ENCODE measurements at places on chromosomes 3 and 15. TPM values are rescaled to one million over a fixed set of nuclear protein-coding genes. Genes with fewer than 3 reads are reported as not detected.

GRCh38 chr3:141920701-141921100 is 44.3 kb downstream of the ATP1B3 start:
- H3K4me1 ChIP-seq = no peaks in the 10 kb centered on the region
- H3K4me3 ChIP-seq = no peak overlapping the region
- no peak for DNase-seq
- no peaks in the 10 kb centered on the region for H3K27me3 ChIP-seq

- no peak overlapping the region for H3K27ac ChIP-seq
- no peak overlapping the region for H3K4me3 ChIP-seq
- H3K4me1 ChIP-seq = no peaks in the 10 kb centered on the region
- no peaks in the 10 kb centered on the region for H3K36me3 ChIP-seq
These were observed 977.7 kb downstream of the PLOD2 start for GRCh38 chr3:145183261-145183660.

DNA sequence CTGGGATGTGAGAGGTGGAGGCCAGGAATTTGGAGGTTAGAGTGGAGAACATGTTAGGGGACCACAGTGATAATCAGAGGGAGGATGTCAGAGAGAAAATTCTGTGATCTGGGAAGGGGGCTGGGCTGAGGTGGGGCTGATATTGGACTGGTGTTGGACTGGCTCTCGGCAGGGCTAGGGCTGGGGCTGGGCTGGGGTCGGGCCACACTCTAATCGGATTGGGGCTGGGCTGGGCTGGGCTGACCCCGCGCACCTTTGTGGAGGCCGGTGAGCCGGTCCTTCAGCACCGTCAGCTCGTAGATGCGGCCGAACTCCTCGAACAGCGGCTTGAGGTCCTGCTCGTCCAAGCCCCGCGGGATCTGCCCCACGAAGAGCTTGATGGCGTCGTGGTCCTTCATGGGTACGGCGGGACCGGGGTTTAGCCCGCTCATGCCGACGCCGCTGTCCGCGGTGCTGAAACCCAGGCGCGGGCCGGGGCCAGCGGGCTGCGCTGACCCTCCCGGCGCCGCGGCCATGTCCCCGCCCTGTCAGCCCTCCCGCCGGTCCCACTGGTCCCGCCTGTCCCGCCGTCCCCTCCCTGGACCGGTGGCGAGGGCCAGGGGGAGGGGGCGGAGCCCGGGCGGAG is 485 bp downstream of the CELF6 start:
- H3K4me3 ChIP-seq = peak overlapping the region; percentile 44
- peaks cover 16% of the 10 kb centered on the region for H3K4me1 ChIP-seq
- H3K27ac ChIP-seq = no peak overlapping the region
- no peak for DNase-seq
- H3K36me3 ChIP-seq = no peaks in the 10 kb centered on the region

DNA sequence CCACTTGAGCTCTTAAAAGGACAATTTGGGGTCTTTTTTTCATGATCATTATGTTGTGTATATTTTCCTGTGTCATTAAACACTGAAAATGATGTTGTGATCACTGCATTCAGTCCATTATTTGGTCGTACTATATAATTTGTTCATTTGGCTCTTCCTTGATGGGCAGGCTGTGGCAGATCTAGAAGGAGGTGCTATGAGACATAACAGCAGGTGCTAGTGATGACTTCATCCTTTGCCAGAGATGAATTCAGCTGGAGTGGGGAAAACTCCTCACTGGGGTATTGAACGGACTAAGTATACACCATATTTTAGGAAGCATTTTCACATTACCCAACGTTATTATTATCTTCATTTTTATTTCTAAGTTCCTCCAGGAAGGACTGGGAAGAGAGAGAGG is 12.0 kb downstream of the CMTM7 start:
- peaks cover 51% of the 10 kb centered on the region for H3K4me1 ChIP-seq
- peak overlapping the region; percentile 88 for H3K27ac ChIP-seq
- no peaks in the 10 kb centered on the region for H3K36me3 ChIP-seq
- no peaks in the 10 kb centered on the region for H3K27me3 ChIP-seq
- no peak for DNase-seq

- H3K4me3 ChIP-seq = no peak overlapping the region
- DNase-seq = no peak
- no peaks in the 10 kb centered on the region for H3K4me1 ChIP-seq
- H3K36me3 ChIP-seq = no peaks in the 10 kb centered on the region
- H3K27me3 ChIP-seq = no peaks in the 10 kb centered on the region
These were observed 2.0 kb downstream of the LIPC start for GRCh38 chr15:58433597-58434333.

DNA sequence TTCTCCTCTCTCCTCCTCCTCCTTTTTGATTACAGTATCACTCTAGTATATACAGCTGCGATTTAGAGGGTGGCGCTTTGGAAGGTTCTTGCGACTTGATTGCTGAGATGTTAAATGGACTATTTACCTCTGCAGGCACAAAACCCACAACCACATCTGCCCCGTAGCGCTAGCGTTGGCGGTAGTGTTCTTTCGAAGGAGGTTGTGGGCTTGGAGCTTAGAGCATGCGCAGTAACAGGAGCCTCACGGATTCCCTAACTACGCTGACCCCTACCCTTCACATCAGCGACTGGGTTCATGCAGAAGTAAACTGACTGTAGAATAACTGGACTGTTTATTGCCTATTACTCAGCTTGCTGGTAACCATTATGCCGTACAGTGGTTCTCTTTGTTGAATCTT is 58.0 kb downstream of the CGGBP1 start:
- H3K4me1 ChIP-seq = no peaks in the 10 kb centered on the region
- H3K36me3 ChIP-seq = no peaks in the 10 kb centered on the region
- H3K4me3 ChIP-seq = peak overlapping the region; percentile 25
- DNase-seq = no peak

DNA sequence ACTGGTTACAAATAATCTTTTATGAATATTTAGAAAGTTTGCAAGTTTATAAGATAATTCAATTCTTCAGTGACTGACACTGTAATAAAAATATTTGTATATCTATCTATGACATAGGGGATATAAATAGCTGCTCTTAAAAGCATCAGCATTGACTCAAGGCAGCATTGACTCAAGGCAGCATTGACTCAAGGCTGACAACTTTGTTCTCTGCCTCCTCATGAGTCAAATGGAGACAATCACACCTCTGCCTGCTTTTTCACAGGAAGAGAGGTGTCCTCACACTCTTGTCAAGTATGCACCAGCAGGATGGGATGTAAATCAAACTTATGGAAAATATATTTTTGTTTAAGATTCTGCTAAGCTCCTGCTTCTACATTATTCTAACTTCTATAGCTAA is 1173.1 kb downstream of the NSUN3 start:
- no peak for DNase-seq
- H3K27ac ChIP-seq = no peak overlapping the region
- no peaks in the 10 kb centered on the region for H3K36me3 ChIP-seq
- H3K4me3 ChIP-seq = no peak overlapping the region
- H3K4me1 ChIP-seq = no peaks in the 10 kb centered on the region

GRCh38 chr3:29301332-29302019 is 20.6 kb downstream of the RBMS3 start:
- peaks cover 61% of the 10 kb centered on the region for H3K4me1 ChIP-seq
- no peaks in the 10 kb centered on the region for H3K27me3 ChIP-seq
- H3K27ac ChIP-seq = no peak overlapping the region
- no peak for DNase-seq
- H3K4me3 ChIP-seq = no peak overlapping the region

DNA sequence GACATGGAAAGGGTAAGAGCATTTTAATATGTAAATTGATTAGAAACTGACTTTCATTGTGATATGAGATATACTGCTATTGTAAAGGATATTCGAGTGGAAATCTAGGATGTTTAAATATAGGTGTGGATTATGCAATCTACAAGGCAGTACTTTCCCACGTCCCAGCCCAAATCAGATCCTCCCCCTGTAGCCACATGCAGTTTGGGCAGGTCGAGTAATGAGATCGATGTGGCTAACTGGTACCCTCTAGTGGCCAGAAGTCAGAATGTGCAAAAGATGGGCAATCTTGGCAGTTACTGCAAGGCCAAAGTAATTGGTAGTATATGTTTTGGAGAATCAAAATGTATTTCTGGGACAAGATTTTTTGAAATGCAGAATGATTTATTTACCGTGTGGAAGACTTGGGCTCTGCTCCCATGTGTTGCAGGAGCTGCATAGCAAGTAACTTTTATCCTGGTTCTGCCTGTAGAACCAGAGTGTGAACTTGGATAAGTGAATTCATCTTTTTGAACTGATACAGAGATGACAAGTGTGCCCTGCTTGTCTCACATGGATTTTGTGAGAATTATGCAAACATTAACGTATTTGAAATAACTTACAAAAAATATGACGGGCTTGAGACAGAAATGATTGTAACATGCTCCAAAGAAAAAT is 94.5 kb upstream of the ADAMTSL3 start:
- H3K4me3 ChIP-seq = no peak overlapping the region
- no peaks in the 10 kb centered on the region for H3K27me3 ChIP-seq
- DNase-seq = no peak
- no peaks in the 10 kb centered on the region for H3K4me1 ChIP-seq

GRCh38 chr3:36075491-36075890 is 304.8 kb upstream of the STAC start:
- no peaks in the 10 kb centered on the region for H3K27me3 ChIP-seq
- no peaks in the 10 kb centered on the region for H3K4me1 ChIP-seq
- H3K4me3 ChIP-seq = no peak overlapping the region
- H3K27ac ChIP-seq = no peak overlapping the region

DNA sequence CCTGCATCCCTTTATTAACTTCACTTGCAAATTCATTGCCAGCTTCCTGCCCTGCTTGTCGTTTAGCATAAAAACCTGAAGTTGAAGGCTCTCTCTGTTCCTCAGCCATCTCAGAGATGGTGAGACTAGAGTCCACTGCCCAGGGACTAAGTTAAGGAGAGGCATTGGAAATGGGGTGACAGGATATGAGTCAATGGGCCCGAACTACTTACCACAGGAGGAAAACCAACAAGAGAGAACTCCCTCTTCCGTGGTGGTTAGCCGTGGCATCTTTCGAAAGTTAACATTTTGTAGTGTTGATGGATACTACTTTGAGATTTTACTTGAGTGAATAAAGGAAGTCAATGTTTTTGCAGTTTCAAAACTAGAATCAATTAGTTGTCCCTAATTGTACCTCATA is 65.3 kb downstream of the LRTM1 start:
- no peak overlapping the region for H3K27ac ChIP-seq
- no peak for DNase-seq
- H3K4me3 ChIP-seq = no peak overlapping the region

DNA sequence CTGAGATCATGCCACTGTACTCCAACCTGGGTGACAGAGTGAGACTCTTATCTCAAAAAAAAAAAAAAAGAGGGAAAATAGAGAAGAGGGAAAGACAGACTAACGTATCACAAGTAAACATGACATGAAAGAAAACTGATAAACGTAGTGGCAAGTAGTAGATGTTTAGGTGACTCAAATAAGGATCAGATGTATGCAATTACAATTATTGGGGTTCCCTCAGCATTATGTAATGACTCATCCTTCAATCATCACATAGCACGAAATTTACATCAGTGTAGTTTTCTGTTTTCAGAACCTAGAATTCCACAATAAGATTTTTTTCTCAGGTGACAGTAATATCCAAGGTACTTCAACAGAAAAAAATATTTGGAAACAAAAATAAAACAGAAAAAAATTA is 46.6 kb downstream of the DPP8 start:
- H3K4me3 ChIP-seq = no peak overlapping the region
- H3K27me3 ChIP-seq = no peaks in the 10 kb centered on the region
- no peak for DNase-seq
- H3K27ac ChIP-seq = no peak overlapping the region
- no peaks in the 10 kb centered on the region for H3K36me3 ChIP-seq

GRCh38 chr3:20576228-20576627 is 390.2 kb upstream of the SGO1 start:
- no peaks in the 10 kb centered on the region for H3K4me1 ChIP-seq
- no peaks in the 10 kb centered on the region for H3K27me3 ChIP-seq
- no peak overlapping the region for H3K27ac ChIP-seq
- DNase-seq = no peak
- H3K4me3 ChIP-seq = no peak overlapping the region
- no peaks in the 10 kb centered on the region for H3K36me3 ChIP-seq

GRCh38 chr3:125358923-125359322 is 16.2 kb downstream of the ZNF148 start:
- H3K4me1 ChIP-seq = peaks cover 61% of the 10 kb centered on the region
- H3K27ac ChIP-seq = no peak overlapping the region
- no peak for DNase-seq

GRCh38 chr3:172294223-172294806 is 153.9 kb downstream of the GHSR start:
- no peak overlapping the region for H3K4me3 ChIP-seq
- H3K27me3 ChIP-seq = no peaks in the 10 kb centered on the region
- no peak for DNase-seq
- H3K36me3 ChIP-seq = peaks cover 45% of the 10 kb centered on the region

GRCh38 chr15:46786590-46787285 is 930.6 kb upstream of the SEMA6D start:
- DNase-seq = no peak
- no peak overlapping the region for H3K4me3 ChIP-seq
- H3K27me3 ChIP-seq = no peaks in the 10 kb centered on the region
- H3K27ac ChIP-seq = no peak overlapping the region

- H3K4me3 ChIP-seq = no peak overlapping the region
- DNase-seq = no peak
- no peak overlapping the region for H3K27ac ChIP-seq
- no peaks in the 10 kb centered on the region for H3K36me3 ChIP-seq
- no peaks in the 10 kb centered on the region for H3K4me1 ChIP-seq
These were observed 117.6 kb downstream of the PDE8A start for GRCh38 chr15:85099195-85099803.

DNA sequence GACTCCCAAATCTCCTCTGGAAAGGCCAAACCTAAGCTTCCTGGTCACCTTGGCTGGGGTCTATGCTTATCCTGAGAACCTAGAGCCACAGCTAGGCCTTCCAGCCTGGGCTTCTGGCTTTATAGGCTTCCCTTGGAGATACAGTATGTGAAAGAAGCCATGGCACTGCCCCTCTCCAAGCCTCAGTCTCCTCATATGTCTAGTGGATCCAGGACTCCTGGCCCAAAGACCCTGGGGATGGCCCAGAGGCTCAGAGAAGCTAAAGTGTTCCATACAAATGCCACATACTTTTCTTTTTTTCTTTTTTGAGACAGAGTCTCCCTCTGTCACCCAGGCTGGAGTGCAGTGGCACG is 8.6 kb downstream of the ACAA1 start:
- no peak overlapping the region for H3K27ac ChIP-seq
- no peaks in the 10 kb centered on the region for H3K27me3 ChIP-seq
- no peak overlapping the region for H3K4me3 ChIP-seq
- peaks cover 100% of the 10 kb centered on the region for H3K36me3 ChIP-seq

GRCh38 chr3:68878322-68878721 is 54.0 kb downstream of the TAFA4 start:
- H3K36me3 ChIP-seq = no peaks in the 10 kb centered on the region
- DNase-seq = no peak
- no peak overlapping the region for H3K4me3 ChIP-seq
- H3K27ac ChIP-seq = no peak overlapping the region
- H3K4me1 ChIP-seq = no peaks in the 10 kb centered on the region

GRCh38 chr3:62538691-62539356 is 165.5 kb upstream of the FEZF2 start:
- no peak overlapping the region for H3K27ac ChIP-seq
- no peak for DNase-seq
- H3K4me3 ChIP-seq = no peak overlapping the region
- H3K36me3 ChIP-seq = no peaks in the 10 kb centered on the region
- H3K27me3 ChIP-seq = no peaks in the 10 kb centered on the region
- H3K4me1 ChIP-seq = no peaks in the 10 kb centered on the region

The GHSR gene
- total RNA-seq = not detected

The LRTM1 gene
- total RNA-seq = not detected

The P2RY1 gene
- 6.7 TPM for total RNA-seq

The KNG1 gene
- not detected for total RNA-seq

The HCLS1 gene
- total RNA-seq = 70.8 TPM

The ATP8B4 gene
- 12.3 TPM for total RNA-seq

Data from tibial nerve (tissue), 4 donors.